AML-193 (cell line): ENCODE measurements at places on chromosomes 11 and 22.

- peak; percentile 89 for DNase-seq
These were observed 39.3 kb upstream of the BSX start for GRCh38 chr11:123020968-123021367.

- DNase-seq = no peak
These were observed 581 bp upstream of the FBXO3 start for GRCh38 chr11:33774736-33775466.

GRCh38 chr11:2074266-2074825 lies 64.8 kb downstream of the IGF2 start:
- no peak for DNase-seq

DNA sequence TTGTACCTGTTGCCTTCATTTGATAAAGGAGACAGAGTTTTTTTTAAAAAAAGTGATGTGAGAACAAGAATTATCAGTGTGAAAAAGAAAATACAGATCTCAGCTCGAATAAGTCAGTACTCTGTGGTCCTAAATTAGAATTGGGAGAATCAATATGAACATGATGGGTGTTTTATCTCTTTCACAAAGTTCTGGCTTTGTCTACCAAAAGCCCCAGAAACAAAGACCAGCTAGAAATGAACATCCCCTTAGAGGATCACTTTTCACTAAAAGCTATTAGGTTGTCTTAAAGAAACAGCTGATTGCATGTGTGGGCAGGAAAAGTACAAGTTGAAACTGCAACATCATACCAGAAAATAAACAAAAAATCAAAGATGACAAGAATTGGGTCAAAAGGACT lies 8.4 kb upstream of the ST14 start:
- DNase-seq = no peak

DNA sequence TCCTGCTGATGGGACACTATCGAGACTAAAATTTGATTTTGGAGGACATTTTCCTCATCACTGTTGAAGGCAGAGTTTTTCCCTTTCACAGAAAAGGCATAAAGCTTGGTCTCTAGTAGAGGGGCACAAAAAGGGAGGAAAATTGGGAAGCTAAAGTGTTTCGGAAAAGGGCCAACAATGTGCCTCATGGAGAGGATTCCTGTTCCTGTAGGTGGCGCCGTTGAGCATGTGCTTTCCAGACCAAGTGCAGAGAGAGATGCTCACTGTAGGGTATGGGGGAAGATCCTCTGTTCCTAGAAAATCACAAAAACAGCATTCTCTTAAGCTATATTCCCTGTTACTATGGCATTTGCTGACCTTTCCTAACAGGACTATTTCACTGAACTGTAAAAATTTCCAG lies 18.4 kb upstream of the OR4C5 start:
- no peak for DNase-seq

- no peak for DNase-seq
These were observed 30.8 kb downstream of the PDGFB start for GRCh38 chr22:39214006-39214382.

- DNase-seq = no peak
These were observed 4.8 kb upstream of the PIM3 start for GRCh38 chr22:49955581-49956417.

DNA sequence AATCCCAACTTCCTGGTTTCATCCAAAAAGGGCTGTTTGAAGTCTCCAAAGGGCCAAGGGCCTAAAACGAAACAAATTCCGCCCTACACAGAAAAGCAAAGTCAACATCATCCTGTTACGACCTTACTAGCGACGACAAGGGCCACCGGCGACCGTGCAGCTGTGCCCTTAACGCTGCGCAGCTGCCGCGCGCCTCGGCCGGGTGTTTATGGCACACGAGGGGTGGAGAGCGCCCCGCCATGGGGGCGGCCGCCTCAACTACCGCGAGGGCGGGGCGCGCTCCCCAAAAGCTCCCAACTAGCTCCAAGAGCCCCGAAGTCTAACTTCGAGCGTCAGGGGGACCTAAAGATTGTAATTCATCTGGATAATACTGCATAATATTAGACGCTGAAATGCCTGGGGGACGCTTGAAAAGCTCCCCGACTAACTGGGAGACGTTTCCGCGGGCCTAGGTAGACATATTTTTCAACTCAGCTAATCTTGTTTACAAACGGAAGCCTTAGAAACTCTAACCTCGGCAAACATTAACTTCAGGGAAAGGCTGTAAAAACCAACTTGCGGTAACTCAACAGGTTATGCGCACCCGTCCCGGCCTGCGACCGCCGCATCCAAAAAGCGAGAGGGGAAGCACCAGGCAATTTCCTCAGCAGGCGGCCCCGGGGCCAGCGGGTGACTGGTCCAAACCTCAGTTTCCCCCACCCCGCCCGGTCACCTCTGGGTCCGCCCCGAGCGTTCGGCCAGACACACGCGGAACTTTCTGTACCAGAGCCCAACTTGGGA lies 694 bp downstream of the TMEM123 start:
- DNase-seq = peak; percentile 62

- DNase-seq = peak; percentile 49
These were observed 463 bp downstream of the TMEM126B start for GRCh38 chr11:85628771-85629341.

- no peak for DNase-seq
These were observed 737 bp downstream of the BCL2L13 start for GRCh38 chr22:17639247-17639741.

- no peak for DNase-seq
These were observed 74.1 kb upstream of the SHANK2 start for GRCh38 chr11:71326328-71326940.

GRCh38 chr11:125141686-125142535 lies 22.6 kb upstream of the PKNOX2 start:
- no peak for DNase-seq

DNA sequence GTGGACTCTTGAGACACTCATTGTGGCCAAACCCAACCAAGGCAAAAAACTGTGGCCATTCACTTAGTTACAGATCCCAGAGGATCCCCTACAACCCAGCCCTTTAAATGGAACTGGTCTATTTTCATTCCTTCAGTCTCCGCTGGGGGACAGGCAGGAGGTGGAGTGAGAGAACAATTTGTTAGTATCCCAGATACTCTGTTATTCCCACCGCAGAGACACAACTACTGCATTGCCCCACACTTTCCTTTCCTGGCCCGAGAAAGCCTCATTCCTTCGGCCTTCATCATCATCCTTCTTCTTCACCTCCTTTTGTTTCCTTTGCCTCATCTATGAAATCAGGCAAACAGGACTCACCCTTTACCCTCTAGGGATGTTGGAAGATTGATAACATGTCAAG lies 191.1 kb downstream of the NTM start:
- DNase-seq = no peak

- DNase-seq = no peak
These were observed 17.6 kb upstream of the SEPTIN5 start for GRCh38 chr22:19696504-19697276.

DNA sequence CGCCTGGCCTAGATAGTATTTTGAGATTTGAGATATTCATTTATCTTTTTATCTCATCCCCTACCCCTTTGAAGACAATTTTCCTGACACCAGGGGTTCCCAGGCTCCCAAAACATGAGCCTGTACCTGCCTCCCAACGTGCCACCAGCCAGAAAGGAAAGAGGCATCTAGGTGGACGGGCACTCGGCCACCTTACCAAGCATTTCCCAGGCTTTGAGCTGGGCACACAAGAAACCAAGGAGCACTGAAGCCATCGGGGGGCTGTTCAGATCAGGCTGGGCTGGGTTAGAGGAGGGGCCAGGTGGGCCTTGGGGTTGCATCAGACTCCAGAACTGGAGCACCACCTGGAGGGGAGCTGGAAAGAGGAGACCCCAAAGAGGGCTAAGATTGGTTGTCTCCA lies 28.5 kb upstream of the BAIAP2L2 start:
- DNase-seq = no peak

DNA sequence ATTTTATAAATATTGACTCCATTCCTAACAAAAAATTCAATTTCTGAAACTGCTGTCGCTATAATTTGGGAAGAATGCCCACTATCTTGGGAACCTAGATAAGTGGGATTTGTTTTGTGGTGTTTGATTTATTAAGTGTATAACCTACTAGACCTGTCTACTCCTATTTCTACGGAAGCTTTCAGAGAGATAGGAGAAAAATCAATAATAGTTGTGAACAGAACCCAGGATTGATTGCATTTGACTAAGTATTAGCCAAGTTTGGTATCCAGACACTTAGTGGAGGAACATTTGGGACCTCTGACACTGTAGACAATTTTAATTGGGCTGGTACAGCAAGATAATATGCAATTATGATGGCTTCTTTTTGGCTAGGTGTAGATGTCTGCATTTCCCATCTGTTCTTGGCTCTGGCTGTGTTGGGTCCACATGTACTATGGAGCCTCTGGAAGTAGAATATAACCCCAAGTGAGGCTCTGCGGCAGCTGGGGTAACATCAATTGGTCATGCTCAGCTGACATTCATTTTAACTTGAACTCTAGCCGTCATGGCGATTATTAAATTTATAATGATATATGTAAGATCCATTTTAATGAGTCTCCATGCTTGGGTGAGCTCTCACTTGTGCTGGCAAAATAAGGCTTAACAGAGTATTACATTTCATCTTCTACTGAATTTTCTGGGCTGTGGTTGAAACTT lies 111.5 kb upstream of the E2F8 start:
- DNase-seq = no peak
